K562 (cell line): ENCODE measurements at places on chromosomes 3 and 15. TPM values are rescaled to one million over a fixed set of nuclear protein-coding genes. Genes with fewer than 3 reads are reported as not detected.

DNA sequence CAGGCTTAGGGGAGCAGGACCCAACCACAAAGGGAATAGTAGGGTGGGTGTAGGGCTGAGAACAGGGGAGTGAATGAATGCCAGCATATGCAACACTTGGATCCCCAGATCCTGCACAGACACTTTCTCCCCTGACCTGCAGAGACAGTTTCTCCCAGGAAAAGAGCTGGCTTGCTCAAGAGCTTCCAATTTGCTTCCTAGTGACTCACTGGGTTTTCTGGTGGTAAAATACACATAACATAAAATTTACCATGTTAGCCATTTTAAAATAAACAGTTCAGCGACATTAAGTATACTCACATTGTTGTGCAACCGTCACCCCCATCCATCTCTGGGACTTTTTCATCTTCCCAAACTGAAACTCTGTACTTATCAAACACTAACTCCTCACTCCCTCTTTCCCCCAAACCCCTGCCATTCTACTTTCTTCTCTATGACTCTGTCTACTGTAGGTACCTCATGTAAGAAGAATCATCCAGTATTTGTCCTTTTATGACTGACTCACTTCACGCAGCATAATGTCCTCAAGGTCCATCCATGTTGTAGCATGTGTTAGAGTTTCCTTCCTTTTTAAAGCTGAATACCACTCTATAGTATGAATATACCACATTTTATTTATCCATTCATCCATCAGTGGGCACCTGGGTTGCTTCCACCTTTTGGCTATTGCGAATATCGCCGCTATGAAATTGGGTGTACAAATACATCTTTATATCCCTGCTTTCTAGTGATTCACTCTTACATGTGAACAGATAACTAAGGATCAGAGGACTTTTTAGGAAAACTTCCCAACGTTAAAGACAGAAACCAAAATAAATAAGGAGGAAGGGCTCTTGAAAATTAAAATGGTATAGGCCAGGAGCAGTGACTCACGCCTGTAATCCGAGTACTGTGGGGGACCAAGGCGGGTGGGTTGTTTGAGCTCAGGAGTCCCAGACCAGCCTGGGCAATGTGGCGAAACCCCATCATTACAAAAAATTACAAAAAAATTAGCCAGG is 95.6 kb upstream of the TJP1 start:
- peaks cover 27% of the 10 kb centered on the region for H3K27me3 ChIP-seq
- H3K4me1 ChIP-seq: no peaks in the 10 kb centered on the region
- no peak overlapping the region for H3K4me3 ChIP-seq
- DNase-seq: no peak

DNA sequence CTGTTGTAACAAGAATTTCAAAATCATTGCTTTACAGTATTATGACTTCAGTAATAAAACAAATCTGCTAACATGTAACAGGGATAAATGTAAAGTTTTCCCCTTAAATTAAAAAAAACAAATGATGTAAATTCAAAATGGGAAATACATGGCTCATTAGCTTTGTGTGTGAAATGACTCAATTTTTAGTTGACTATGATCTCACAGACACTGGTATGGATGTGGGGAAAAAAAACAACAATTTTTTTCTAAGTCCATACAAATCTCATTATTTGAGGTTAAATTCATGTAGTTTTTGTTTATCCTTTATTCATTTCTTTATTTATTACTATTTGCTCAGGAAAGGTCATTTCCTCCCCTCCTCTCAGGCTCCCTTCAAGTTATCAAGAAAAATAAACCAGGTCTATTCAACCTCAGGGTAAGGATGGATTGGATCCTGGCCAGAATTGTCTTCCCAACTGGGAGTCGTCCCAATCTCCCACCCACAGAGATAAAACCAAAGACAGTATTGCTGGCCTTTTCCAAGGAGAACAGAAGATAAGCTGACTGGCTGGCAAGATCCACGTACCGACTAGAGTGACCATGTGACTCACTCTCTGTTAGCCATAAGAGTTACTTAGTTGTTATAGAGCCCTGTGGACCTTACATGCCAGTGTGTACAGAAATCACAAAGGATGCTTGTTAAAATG is 373.3 kb downstream of the GAP43 start:
- no peak for DNase-seq
- peaks cover 17% of the 10 kb centered on the region for H3K4me1 ChIP-seq
- H3K27me3 ChIP-seq: no peaks in the 10 kb centered on the region
- no peak overlapping the region for H3K4me3 ChIP-seq

GRCh38 chr15:95401587-95401986 is 928.9 kb upstream of the NR2F2 start:
- no peaks in the 10 kb centered on the region for H3K27me3 ChIP-seq
- no peak overlapping the region for H3K4me3 ChIP-seq
- no peak overlapping the region for H3K27ac ChIP-seq

RBPMS2 gene
- 2.6 and 2.7 TPM in 2 replicates for total RNA-seq

CLPX gene
- total RNA-seq: 61.5 and 67.1 TPM in 2 replicates

KY gene
- total RNA-seq: not detected in 2 replicates

DNA sequence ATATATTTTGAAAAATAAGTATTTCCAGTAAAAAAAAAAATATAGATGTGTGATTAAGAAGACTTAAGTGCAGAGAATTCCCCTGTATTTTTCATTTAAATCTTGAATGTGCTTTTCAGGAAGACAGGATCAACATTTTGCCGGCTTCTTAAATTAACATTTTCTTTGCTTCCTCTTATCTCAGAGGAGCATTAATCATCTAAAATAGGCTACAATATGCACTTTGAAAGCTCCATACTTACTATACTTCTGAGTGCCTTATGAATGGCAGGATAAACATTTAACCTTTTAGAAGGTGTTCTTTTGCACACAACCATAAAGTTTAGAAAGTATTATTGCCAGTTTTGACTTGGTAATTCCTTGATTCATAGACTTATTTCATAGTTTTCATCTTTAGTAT is 164.3 kb downstream of the ECT2 start:
- H3K4me1 ChIP-seq: no peaks in the 10 kb centered on the region
- H3K4me3 ChIP-seq: no peak overlapping the region
- no peaks in the 10 kb centered on the region for H3K36me3 ChIP-seq
- DNase-seq: no peak

KCNH8 gene
- 0.02 TPM in 1 of 2 replicates, not detected in the other for total RNA-seq

DNA sequence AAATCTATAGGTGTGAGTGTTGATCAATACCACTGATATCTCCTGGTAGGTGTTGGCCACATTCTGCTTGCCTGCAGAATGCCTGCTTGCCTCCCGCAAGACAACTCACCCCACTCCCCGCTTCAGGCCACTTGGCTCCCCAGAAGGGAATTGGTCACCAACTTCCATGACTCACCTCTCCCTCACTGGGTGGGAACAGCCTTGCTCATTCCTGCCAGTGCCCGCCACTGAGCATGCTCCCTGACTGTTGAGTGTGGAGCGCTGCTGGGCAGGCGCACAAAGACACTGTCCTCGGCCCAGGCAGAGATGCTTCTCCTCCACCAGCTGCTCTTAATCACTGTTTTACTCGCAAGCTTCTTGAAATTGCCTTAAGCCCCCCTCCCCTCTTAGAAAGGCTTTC is 57.3 kb upstream of the PPP2R3A start:
- H3K36me3 ChIP-seq: no peaks in the 10 kb centered on the region
- DNase-seq: no peak
- H3K27me3 ChIP-seq: no peaks in the 10 kb centered on the region
- H3K4me3 ChIP-seq: no peak overlapping the region
- no peak overlapping the region for H3K27ac ChIP-seq

GRCh38 chr15:74831813-74832495 is 5.5 kb downstream of the CPLX3 start:
- H3K27ac ChIP-seq: no peak overlapping the region
- H3K4me1 ChIP-seq: no peaks in the 10 kb centered on the region
- H3K4me3 ChIP-seq: no peak overlapping the region
- no peak for DNase-seq
- peaks cover 33% of the 10 kb centered on the region for H3K27me3 ChIP-seq

DNA sequence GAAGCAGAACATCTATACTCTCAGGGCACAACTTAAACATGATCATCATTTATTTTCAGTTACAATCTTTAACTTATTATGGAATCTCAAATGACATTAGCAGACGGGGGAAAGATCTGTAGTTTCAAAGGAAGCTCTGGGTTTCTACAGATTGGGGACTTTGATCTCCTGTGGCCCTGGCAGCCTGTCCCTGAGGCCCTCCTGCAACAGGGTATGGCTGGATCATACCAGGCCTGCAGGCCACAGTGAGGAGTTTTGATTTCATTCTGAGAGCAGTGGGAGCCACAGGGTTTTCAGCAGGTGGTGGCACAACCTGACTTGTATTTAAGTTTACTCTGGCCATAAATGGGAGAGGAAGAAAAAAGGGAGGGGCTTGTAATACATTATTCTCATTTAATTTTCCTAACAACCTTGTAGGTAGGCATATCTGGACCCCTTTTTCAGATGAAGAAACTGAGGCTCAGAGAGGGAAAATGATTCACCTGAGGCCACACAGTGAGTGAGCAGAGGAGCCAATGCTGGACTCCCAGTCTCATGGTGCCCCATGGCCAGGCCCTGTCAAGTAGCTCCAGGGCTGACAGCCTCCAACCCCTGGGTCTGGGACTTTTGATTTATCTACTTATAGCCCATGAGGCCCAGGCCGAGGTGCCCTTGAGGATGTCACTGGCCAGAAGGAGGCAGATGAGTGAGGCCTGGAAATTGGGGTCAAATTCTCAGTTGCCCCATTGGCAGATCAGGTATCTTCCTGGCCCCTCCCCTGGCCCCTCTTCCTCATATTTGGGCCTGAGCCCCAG is 71.0 kb downstream of the ATP2B2 start:
- peaks cover 45% of the 10 kb centered on the region for H3K27me3 ChIP-seq
- no peak overlapping the region for H3K27ac ChIP-seq
- H3K4me3 ChIP-seq: no peak overlapping the region
- DNase-seq: no peak
- no peaks in the 10 kb centered on the region for H3K36me3 ChIP-seq

- H3K4me3 ChIP-seq: no peak overlapping the region
- H3K36me3 ChIP-seq: peaks cover 57% of the 10 kb centered on the region; the same call in 2 of the 3 replicates
- H3K27ac ChIP-seq: no peak overlapping the region
- no peaks in the 10 kb centered on the region for H3K4me1 ChIP-seq
- H3K27me3 ChIP-seq: no peaks in the 10 kb centered on the region
Observed at GRCh38 chr15:75437721-75438120, 13.8 kb downstream of the SIN3A start.

GRCh38 chr3:140499114-140499757 is 178.6 kb upstream of the TRIM42 start:
- H3K4me1 ChIP-seq: no peaks in the 10 kb centered on the region; the same call in 1 of the 2 replicates
- H3K27me3 ChIP-seq: peaks cover 11% of the 10 kb centered on the region; the same call in 1 of the 2 replicates
- no peak overlapping the region for H3K27ac ChIP-seq
- H3K4me3 ChIP-seq: no peak overlapping the region
- DNase-seq: no peak
- no peaks in the 10 kb centered on the region for H3K36me3 ChIP-seq

GRCh38 chr3:20576228-20576627 is 390.2 kb upstream of the SGO1 start:
- no peak overlapping the region for H3K27ac ChIP-seq
- no peaks in the 10 kb centered on the region for H3K4me1 ChIP-seq
- no peaks in the 10 kb centered on the region for H3K27me3 ChIP-seq
- no peak for DNase-seq
- H3K36me3 ChIP-seq: no peaks in the 10 kb centered on the region
- no peak overlapping the region for H3K4me3 ChIP-seq

HDAC11 gene
- 4.6 and 6.0 TPM in 2 replicates for total RNA-seq

GPR149 gene
- total RNA-seq: not detected in 2 replicates

C2CD4A gene
- not detected in 2 replicates for total RNA-seq

DNA sequence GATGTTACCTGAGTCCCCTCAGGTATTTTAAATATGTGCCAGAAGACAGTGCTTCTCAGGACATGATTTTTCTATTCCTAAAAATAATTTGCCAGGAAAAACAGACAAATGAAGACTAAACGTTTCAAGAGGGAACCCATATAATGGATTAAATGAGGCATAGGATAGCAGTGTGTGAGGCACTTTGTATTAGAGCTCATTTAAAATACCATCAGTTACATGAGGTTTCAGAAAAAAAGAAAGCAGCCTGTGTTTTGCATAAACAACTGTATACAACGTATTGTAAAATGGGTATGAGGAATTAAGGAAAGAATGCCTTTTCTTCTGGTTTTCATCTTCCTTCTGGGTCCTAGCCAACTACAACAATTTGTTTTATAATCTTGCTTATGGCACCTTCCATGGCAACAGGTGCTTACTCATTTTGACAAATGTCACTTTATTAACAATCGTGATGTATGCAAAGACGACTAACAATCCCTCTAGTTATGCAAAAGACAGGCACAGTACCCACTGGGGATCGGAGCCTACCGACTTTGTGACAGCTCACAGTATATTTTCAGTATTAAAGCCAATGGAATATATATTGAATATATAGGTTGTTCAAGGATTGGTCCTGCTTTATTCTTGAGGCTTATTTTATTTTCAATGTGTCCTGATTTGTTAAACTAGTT is 231.6 kb upstream of the ZNF717 start:
- H3K4me3 ChIP-seq: no peak overlapping the region
- H3K27me3 ChIP-seq: no peaks in the 10 kb centered on the region
- no peak overlapping the region for H3K27ac ChIP-seq
- H3K4me1 ChIP-seq: no peaks in the 10 kb centered on the region

GRCh38 chr3:175713268-175713667 is 854.1 kb downstream of the NAALADL2 start:
- DNase-seq: no peak
- H3K27ac ChIP-seq: no peak overlapping the region
- H3K27me3 ChIP-seq: no peaks in the 10 kb centered on the region
- H3K4me1 ChIP-seq: no peaks in the 10 kb centered on the region

THBS1 gene
- total RNA-seq: 1.3 and 2.0 TPM in 2 replicates

GRCh38 chr3:64685800-64686445 is 1.9 kb downstream of the ADAMTS9 start:
- no peaks in the 10 kb centered on the region for H3K36me3 ChIP-seq
- no peaks in the 10 kb centered on the region; the same call in 2 of the 3 replicates for H3K27me3 ChIP-seq
- H3K4me1 ChIP-seq: no peaks in the 10 kb centered on the region
- peak; percentile 28 for DNase-seq
- H3K4me3 ChIP-seq: peak overlapping the region; percentile 15; the same call in 1 of the 2 replicates

DNA sequence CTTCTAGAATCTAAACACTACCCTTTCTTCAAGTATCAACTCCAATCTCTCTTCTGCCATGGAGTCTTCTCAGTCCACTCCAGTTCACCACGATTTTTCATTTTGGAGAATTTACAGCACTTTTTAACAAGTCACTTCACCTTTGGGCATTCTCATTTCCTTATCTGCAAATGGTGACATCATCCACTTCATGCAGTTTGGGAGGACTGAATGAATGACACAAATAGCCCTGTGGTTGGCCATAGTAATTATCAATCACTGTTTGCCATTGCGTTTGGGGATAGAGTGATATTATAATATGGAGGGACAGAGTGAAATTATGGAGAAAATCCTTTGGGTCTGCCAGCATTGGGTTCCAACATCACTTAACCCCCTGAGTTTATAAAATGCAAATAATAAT is 38.0 kb upstream of the TM4SF1 start:
- H3K27ac ChIP-seq: no peak overlapping the region
- H3K4me1 ChIP-seq: no peaks in the 10 kb centered on the region
- no peak for DNase-seq
- no peak overlapping the region for H3K4me3 ChIP-seq
- H3K36me3 ChIP-seq: no peaks in the 10 kb centered on the region
